ENCODE measurements at places on chromosomes 16 and 17. TPM values are rescaled to one million over a fixed set of nuclear protein-coding genes. Genes with fewer than 3 reads are reported as not detected.

GRCh38 chr17:21193031-21193430 lies 20.9 kb downstream of the TMEM11 start:
- H3K27ac ChIP-seq = no peak overlapping the region
- no peak overlapping the region for H3K4me3 ChIP-seq

GRCh38 chr17:46115699-46116098 lies 77.5 kb downstream of the KANSL1 start:
- H3K36me3 ChIP-seq = no peaks in the 10 kb centered on the region
- peaks cover 70% of the 10 kb centered on the region for H3K4me1 ChIP-seq
- H3K27ac ChIP-seq = no peak overlapping the region
- no peaks in the 10 kb centered on the region for H3K27me3 ChIP-seq
- no peak overlapping the region for H3K4me3 ChIP-seq

- peak overlapping the region; percentile 88 for H3K27ac ChIP-seq
- H3K27me3 ChIP-seq = no peaks in the 10 kb centered on the region
- DNase-seq = peak; percentile 34
- H3K4me1 ChIP-seq = peaks cover 55% of the 10 kb centered on the region
These were observed 2.7 kb downstream of the LITAF start for GRCh38 chr16:11583889-11584565.

DNA sequence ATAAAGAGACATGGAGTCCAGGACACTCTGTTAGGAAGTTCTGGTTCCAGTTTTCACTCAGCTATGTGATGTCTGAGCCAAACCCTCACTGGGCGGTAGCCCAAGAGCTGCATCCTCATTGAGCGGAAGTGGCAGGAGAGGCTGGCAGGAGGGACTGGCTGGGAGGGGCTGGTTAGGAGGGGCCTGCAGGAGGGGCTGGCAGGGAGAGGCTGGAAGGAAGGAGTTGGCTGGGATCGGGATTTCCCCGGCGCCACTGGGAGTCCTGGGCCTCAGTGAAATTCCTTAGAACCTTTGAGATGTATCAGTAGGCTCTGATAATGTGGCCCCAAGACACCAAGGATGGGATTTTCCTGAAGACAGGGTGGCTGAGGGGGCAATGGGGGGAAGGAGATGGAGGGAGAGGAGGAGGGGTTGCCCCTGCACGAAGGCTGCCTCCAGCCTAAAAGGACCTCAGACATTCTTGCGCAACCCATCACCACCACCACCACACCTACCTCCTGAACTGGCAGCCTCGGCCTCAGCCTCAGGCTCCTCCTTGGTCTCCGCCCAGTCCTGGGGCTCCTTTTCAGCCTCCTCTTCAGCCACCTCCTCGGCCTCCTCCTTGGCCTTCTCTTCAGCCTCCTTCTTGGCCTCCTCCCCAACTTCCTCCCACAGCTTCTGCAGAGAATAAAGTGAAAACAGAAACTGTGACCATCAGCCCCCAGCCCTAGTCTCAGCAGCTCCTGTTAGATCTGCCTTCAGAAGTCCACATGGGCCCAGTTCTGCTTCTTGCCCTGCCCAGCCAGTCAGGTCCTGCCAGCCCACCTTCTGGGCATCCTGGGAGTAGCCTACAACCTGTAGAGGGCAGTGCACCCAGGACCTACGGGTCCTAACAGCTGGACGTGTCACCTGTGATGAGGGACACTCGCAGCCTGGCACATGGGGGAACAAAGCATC lies 31.7 kb downstream of the CNGB1 start:
- H3K4me3 ChIP-seq = no peak overlapping the region
- H3K27ac ChIP-seq = no peak overlapping the region
- DNase-seq = no peak
- H3K4me1 ChIP-seq = no peaks in the 10 kb centered on the region
- H3K36me3 ChIP-seq = no peaks in the 10 kb centered on the region

GRCh38 chr17:489758-490329 lies 137.2 kb upstream of the RPH3AL start:
- H3K36me3 ChIP-seq = no peaks in the 10 kb centered on the region
- peak overlapping the region; percentile 89 for H3K27ac ChIP-seq
- peak overlapping the region; percentile 90 for H3K4me3 ChIP-seq
- peaks cover 5% of the 10 kb centered on the region for H3K27me3 ChIP-seq
- peak; percentile 85 for DNase-seq
- peaks cover 7% of the 10 kb centered on the region for H3K4me1 ChIP-seq

- H3K27ac ChIP-seq = no peak overlapping the region
- no peaks in the 10 kb centered on the region for H3K36me3 ChIP-seq
- H3K4me1 ChIP-seq = peaks cover 6% of the 10 kb centered on the region
- peaks cover 7% of the 10 kb centered on the region for H3K27me3 ChIP-seq
- no peak for DNase-seq
These were observed 64.8 kb upstream of the KIFC3 start for GRCh38 chr16:57867000-57867561.

The EFCAB13 gene
- total RNA-seq = 7.8 TPM

The OR1A1 gene
- not detected for total RNA-seq

The OR4D1 gene
- total RNA-seq = 0.17 TPM

Data from activated CD4-positive, alpha-beta memory T cell treated with anti-CD3 and anti-CD28 coated beads for 36 hours (primary cell).